GM23248 (cell line): ENCODE measurements at places on chromosomes 16 and 17. TPM values are rescaled to one million over a fixed set of nuclear protein-coding genes. Genes with fewer than 3 reads are reported as not detected.

DNA sequence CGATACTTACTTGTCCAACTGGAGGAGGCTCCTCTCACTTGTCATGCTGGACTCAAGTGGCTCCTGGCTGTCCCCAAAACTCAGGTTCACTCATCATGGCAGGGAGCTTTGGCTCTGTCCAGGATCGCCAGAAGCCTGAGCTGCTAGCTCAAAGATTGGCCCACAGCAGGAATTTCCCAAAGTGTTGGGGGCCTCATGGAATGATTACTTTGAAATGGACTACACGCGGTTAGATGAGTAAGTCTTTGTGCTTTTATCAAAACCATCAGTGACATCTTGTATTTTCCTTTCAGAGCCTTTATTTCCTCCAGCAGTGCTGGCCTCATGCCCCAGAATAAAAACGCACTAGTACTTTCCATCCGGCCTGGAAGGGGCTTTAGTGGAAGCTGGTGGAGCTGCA is 29.2 kb upstream of the PHB1 start:
- DNase-seq: peak; percentile 64

GRCh38 chr17:65551267-65552040 is 10.0 kb downstream of the AXIN2 start:
- no peak for DNase-seq

GRCh38 chr16:86137359-86137758 is 238.4 kb downstream of the IRF8 start:
- no peak for DNase-seq

PRSS36 gene
- 0.13 TPM in 1 of 2 replicates, not detected in the other for total RNA-seq
